ENCODE measurements at places on chromosomes 1 and 21.

- peaks cover 6% of the 10 kb centered on the region for H3K36me3 ChIP-seq
- H3K4me1 ChIP-seq: no peaks in the 10 kb centered on the region
- DNase-seq: no peak
- no peak overlapping the region for H3K27ac ChIP-seq
- H3K4me3 ChIP-seq: no peak overlapping the region
Observed at GRCh38 chr21:45905196-45905595, 76.4 kb upstream of the COL6A1 start.

DNA sequence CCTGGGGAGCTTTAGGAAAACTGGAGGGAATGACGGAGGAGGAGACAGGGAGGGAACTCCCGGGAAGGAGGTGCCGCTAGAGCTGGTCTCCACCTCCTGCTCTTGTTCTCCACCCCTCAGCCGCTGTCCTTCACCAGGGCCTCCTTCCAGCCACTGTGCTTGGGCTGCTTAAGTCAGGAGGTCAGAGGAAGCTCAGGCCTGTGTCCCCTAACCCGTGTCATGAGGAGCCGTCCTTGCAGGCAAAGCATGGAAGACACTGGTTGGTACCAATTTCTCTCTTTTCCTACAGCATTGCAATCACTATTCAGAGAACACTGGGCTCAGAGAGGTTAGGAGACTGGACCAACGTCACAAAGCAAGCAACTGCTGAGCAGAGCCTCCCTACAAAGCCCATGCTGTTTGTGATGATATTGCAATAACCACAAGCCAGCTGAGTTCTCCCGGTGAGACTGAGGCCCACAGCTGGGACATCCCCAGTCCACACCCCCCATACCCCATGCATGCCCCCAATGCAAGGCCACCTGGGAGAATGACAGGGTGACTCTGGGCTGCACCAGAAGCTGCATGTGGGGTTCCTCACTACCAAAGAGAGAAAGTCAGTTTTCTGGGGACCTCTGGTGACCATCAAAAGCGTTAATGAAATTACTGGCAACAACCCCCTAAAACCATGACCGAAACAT is 427.5 kb downstream of the NPHP4 start:
- no peak overlapping the region for H3K27ac ChIP-seq
- H3K4me3 ChIP-seq: no peak overlapping the region
- no peaks in the 10 kb centered on the region for H3K36me3 ChIP-seq

DNA sequence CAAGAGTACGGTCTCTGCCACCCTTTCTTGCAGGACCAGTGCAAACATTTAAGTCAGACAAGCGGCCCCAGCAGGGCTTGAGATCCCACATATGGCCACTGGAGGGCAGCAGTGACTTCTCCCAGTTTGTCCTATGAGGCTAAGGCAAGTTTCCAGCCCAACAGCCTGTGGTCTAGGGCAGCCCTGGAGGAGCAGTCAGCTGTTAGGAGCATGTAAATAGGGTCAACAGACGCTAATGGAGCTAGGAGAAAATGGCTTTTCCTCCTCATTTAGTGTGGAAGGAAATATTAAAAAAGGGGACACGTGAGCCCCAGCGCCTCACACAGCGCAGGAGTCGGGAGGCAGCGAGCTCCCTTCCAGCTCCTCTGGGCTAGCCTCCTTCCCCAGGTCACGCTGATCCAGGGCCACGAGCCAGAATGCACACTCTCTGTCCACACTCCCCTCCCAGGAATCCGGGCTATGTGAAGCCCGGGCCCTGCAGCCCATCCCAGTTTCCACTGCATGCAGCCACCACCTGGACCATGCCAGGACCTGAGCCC is 95.6 kb downstream of the LAMC2 start:
- H3K4me3 ChIP-seq: no peak overlapping the region
- peak; percentile 93 for DNase-seq
- H3K27me3 ChIP-seq: no peaks in the 10 kb centered on the region

DNA sequence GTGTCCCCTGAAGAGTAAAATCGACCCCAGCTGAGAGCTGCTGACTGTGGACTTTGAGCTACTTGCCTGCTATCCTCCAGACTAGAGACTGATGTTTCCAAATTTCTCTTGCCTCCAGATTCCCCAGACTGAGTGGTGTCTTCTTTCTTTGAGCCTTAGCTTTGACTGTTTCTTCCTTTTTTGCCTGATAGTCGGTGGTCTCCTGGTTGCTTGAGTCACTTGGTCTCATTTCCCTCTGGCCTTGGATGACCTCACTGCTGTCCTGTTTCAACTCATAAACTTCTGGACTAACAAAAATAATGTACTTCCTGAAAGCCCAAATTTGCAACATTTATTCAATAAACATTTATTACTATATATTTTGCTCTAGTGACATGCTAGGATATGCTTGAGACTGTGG is 52.9 kb upstream of the DIPK1A start:
- H3K4me1 ChIP-seq: peaks cover 8% of the 10 kb centered on the region
- H3K27me3 ChIP-seq: no peaks in the 10 kb centered on the region
- H3K27ac ChIP-seq: no peak overlapping the region
- H3K4me3 ChIP-seq: no peak overlapping the region

DNA sequence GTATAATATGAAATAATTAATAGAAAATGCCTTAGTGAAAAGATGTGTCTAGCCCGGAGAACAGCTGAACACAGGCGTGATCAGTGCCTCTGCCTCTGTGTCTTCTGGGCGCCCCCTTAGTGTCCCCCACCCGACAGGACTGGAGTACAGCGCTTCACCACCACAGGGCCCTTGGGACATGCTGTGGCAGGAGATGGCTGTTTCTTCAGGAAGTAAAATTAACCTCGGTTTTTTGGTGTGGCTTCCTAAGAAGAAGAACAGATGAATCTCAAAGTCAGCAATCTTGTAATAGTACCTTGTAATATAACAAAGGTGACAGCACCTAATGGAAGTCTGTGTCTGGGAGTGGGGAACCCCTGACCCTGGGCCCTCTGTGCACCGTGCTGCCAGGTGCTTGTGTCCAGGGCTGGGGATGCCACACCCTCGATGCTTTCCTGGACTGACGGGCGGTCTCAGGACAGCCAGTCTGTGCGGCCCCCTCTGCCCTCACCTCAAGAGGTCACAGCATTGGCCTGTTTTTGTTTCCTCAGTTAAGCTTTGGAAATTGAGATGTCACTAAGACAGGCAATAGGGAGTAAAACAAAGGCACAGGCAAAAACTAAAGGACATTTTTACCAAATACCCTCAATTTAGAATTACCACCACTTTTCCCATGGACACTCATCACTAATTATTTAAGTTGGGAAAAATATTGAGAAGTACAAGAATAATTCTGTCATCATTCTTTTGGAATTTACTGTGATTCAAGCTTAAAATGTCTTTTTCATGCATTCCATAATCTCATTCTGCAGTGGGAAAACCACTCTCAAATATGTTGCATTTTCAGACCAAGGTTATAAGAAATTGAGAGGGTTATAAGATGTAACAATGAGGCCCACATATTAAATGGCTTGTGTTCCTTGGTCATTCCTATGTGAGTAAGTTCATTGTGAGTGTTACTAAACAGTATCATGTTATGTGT is 79.3 kb downstream of the ADARB1 start:
- H3K4me1 ChIP-seq: peaks cover 20% of the 10 kb centered on the region
- H3K36me3 ChIP-seq: peaks cover 48% of the 10 kb centered on the region
- peak; percentile 70 for DNase-seq
- H3K4me3 ChIP-seq: no peak overlapping the region
- H3K27me3 ChIP-seq: no peaks in the 10 kb centered on the region

- H3K27ac ChIP-seq: no peak overlapping the region
- no peaks in the 10 kb centered on the region for H3K4me1 ChIP-seq
- no peak for DNase-seq
- no peak overlapping the region for H3K4me3 ChIP-seq
Observed at GRCh38 chr1:3423245-3423829, 31.1 kb upstream of the ARHGEF16 start.

DNA sequence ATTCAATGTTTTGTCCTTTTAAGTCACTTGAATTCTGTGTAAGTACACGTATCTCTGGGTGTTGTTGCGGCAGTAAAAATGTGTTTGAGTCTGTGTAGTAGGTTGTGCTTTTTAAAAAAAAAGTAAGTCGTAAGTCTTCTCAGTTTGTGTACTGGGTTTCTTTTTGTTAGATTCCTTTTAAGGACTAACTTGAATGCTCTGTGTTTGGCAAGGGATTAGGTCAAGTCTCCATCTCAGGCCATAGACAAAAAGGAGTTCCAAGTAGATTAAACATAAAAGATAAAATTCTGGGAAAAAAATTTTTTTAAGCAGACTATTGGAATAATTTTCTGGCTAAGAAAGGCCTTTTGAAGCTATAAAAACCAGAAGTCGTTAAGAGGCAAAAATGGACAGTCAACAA is 113.1 kb downstream of the ATP5PO start:
- no peaks in the 10 kb centered on the region for H3K27me3 ChIP-seq
- H3K36me3 ChIP-seq: peaks cover 10% of the 10 kb centered on the region
- DNase-seq: no peak
- H3K4me3 ChIP-seq: no peak overlapping the region
- no peaks in the 10 kb centered on the region for H3K4me1 ChIP-seq

DNA sequence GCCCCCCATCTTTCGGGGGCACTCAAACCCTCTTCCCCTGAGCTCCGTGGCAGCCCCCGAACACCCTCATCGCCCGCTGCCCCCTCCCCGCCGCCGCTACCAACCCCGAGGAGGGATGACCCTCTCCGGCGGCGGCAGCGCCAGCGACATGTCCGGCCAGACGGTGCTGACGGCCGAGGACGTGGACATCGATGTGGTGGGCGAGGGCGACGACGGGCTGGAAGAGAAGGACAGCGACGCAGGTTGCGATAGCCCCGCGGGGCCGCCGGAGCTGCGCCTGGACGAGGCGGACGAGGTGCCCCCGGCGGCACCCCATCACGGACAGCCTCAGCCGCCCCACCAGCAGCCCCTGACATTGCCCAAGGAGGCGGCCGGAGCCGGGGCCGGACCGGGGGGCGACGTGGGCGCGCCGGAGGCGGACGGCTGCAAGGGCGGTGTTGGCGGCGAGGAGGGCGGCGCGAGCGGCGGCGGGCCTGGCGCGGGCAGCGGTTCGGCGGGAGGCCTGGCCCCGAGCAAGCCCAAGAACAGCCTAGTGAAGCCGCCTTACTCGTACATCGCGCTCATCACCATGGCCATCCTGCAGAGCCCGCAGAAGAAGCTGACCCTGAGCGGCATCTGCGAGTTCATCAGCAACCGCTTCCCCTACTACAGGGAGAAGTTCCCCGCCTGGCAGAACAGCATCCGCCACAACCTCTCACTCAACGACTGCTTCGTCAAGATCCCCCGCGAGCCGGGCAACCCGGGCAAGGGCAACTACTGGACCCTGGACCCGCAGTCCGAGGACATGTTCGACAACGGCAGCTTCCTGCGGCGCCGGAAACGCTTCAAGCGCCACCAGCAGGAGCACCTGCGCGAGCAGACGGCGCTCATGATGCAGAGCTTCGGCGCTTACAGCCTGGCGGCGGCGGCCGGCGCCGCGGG is 837 bp downstream of the FOXD3 start:
- no peaks in the 10 kb centered on the region for H3K36me3 ChIP-seq
- no peaks in the 10 kb centered on the region for H3K4me1 ChIP-seq
- peaks cover 89% of the 10 kb centered on the region for H3K27me3 ChIP-seq
- no peak overlapping the region for H3K27ac ChIP-seq
- no peak for DNase-seq
- no peak overlapping the region for H3K4me3 ChIP-seq

- no peaks in the 10 kb centered on the region for H3K4me1 ChIP-seq
- no peak for DNase-seq
- no peak overlapping the region for H3K27ac ChIP-seq
- H3K36me3 ChIP-seq: no peaks in the 10 kb centered on the region
- no peaks in the 10 kb centered on the region for H3K27me3 ChIP-seq
Observed at GRCh38 chr21:22561946-22562345, 1563.7 kb downstream of the NCAM2 start.

GRCh38 chr21:25462517-25462971 is 144.7 kb downstream of the MRPL39 start:
- H3K4me3 ChIP-seq: no peak overlapping the region
- no peak for DNase-seq
- H3K36me3 ChIP-seq: no peaks in the 10 kb centered on the region

DNA sequence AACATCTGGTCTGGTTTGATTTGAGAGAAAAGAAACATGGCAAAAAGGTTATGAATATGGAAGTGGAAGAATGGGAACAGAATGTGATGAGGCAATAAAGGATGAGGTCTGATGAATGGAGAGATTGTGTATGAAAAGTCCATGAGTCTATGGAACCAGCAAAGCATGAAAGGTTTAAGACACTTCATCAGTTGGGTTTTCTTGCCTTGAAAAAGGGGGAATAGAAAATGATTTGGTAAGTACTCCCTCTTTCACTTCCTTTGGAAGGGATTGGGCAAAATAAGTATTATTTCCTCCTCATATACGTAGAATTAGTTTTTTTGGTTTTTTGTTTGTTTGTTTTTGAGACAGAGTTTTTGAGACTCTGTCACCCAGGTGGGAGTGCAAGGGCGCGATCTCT is 155.8 kb downstream of the TRIM33 start:
- no peak for DNase-seq
- no peaks in the 10 kb centered on the region for H3K36me3 ChIP-seq
- H3K27ac ChIP-seq: no peak overlapping the region
- peaks cover 2% of the 10 kb centered on the region for H3K27me3 ChIP-seq

- H3K36me3 ChIP-seq: 0 out of 2 replicates have a peak, but pooled peaks cover 1% of the 10 kb centered on the region
- H3K27ac ChIP-seq: no peak overlapping the region
- no peaks in the 10 kb centered on the region for H3K4me1 ChIP-seq
- H3K27me3 ChIP-seq: no peaks in the 10 kb centered on the region
Observed at GRCh38 chr1:28288487-28288886, 29.2 kb downstream of the SESN2 start.

DNA sequence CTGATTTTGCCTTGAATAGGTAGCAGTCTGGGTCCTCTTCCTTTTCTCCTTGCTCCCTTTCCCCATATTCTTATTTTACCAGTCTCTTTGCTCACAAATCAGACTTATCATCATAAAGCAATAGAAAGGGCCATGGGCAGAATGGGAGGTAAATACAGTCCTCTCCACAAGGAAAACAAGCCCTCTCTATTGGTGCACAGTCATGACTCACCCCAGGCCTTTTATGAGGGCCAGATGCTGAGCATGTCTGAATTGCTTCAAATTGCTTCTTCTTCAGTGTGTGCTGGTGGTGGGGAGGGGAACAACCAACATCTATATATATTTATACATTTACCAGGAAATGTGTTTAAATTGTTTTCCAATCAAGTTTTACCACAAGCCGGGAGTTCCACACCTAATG is 75.2 kb downstream of the GFI1 start:
- no peak overlapping the region for H3K4me3 ChIP-seq
- H3K36me3 ChIP-seq: no peaks in the 10 kb centered on the region
- H3K27me3 ChIP-seq: 0 out of 2 replicates have a peak, but pooled peaks cover 2% of the 10 kb centered on the region
- no peak overlapping the region for H3K27ac ChIP-seq
